ENCODE measurements at places on chromosomes 12 and 14. TPM values are rescaled to one million over a fixed set of nuclear protein-coding genes. Genes with fewer than 3 reads are reported as not detected.

The DYNC1H1 gene
- total RNA-seq, result 319 TPM

GRCh38 chr12:43154498-43155045 is 397.4 kb downstream of the ADAMTS20 start:
- ATAC-seq, result no peak

GRCh38 chr12:24709216-24709615 is 239.7 kb downstream of the BCAT1 start:
- ATAC-seq, result peak; percentile 72

DNA sequence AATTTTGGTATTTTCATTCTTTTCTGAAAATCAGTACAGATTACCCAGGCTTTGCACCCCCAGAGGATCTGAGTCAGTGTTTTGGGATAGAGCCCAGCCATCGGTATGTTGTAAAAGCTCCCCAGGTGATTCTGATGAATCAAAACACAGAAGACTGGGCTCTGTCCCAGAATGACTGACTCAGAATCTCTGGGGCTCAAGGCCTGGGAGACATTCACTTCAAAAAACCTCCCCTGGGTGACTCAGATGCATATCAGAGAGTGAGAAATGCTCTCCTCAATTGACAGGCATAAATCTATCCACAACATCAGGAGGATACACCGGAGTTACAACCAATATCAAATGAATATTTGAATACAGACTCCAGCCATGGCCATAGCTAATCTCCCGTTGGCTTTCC is 32.6 kb downstream of the SLC35F4 start:
- ATAC-seq, result peak; percentile 45

The FOXM1 gene
- total RNA-seq, result 73.8 TPM

GRCh38 chr12:129195081-129195480 is 341.8 kb downstream of the GLT1D1 start:
- ATAC-seq, result no peak

The KRT74 gene
- not detected for total RNA-seq

DNA sequence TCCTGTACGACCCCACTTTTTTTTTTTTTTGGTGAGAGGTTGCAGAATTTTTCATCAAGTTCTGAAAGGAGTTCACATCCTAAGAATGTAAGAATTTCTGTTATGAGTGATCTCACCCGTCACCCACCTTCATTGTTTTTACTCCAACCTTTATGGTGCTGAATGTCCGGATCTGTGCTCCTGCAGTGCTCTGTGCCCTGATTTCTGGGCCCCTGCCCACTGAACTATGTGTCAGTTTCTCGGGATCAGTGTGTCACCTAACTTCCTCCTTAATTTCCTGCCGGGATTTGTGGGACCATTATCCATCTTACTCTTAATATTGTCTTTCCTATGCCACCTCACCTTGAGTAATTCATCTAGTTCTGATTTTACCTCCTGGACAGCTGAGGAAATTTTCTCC is 11.6 kb downstream of the RASSF8 start:
- ATAC-seq, result no peak

GRCh38 chr12:4894019-4894418 is 15.7 kb upstream of the KCNA1 start:
- no peak for ATAC-seq

DNA sequence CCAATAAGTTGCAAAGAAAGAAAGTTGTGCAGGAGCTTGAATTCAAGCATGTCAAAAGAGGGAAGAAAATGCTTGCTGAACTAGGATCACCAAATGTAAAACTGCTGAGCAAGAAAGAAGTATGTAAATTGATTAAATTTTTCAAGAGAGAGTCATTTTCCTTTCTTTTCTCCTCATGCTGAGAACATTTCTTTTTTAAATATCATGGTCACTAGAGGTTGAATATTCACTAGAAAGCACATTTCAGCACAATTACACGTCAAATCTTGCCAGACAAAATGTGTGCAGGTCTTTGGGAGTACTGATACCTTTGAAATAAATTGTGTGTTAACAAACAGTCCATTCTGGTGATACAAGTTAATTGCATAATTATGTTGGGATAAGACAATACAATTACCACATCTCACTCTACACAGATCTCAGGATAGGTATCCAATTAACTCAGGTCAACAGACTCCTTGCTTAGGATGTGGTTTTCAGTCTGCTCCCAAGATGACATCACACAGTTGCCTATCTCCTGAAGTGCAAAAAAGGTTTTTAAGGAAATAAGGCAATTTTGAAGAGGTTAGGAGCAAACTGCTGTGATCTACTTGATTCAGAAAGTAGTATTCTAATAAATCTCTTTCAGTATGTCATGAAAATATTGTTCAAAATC is 862.2 kb downstream of the RPS29 start:
- ATAC-seq, result no peak

Measured in activated T-helper 17 cell treated with anti-CD3 and anti-CD28 coated beads, Interleukin-2, amount 50 U/mL, for 72 hours (primary cell).